NCI-H226 (cell line): ENCODE measurements at places on chromosomes 3 and 15.

- no peak for DNase-seq
Measured at GRCh38 chr15:31455499-31455898, 128.9 kb downstream of the KLF13 start.

- DNase-seq: no peak
Measured at GRCh38 chr15:100113351-100114080, 228.3 kb downstream of the ADAMTS17 start.

DNA sequence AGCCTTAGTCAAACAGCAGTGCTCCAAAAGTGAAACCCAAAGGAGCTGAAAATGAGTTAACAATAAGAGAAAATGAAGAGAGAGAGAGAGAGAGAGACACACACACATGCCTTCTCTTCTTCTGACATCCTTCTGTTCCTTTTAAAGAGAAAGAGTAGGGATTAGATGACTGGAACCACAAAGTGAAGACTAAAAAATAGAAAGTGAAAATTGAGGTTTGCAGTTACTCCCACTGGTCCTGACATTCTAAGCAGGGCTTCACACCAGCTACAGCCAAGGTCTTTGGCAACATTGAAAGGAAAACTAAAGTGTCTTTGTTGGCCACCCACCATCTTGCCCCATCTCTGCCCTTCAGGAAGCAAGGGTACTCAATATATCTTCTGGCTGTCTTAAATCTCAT, 59.2 kb downstream of the USP50 start:
- no peak for DNase-seq

DNA sequence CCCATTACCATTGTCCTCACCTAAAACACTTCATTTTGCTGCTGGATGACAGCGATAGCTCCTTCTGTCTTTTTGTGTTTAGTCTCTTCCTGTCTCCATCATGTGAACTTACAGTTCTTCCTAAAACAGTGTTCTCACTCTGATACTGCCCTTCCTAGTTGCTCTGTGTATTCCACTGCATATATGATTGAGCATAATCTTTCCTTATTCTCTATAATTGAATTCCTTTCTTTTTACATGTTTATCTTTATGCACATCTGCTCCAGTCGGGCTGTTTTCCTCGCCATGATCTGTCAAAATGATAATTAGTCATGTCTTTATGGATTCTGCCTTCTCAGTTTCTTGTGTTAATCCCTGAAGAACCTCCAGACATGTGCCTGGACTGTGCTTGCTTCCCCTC, 405.1 kb upstream of the SEMA6D start:
- DNase-seq: no peak

DNA sequence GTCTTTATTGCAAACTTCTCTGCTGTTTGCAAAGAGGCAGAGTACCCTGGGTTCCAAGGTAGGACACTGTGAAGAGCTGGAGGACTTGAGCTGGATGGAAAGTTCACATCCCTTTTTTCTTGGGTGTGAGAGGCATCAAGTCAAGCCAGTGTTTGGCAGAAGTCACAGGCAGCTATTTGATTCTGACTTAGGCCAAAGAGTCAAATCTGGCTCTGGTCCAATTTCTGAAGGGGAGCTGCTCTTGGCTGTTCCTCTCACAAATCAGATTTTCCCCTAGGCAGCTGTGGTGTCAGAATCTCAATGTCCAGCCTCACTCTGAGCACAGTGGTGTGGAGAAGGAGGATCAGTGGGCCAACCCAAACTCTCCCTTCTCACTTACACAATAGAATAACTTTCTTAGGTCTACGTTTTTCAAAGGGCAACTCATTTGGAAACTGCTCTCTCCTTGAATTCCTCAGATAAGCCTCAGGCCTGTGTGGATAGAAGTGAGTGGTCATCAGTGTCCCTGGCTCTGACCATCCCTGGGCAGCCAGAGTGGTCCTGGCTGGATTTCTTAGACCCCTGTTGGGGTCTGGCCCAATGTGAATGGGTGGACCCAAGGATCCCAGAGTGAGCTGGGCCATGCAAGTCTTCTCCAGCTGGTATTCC, 18.2 kb upstream of the AMOTL2 start:
- peak; percentile 47 for DNase-seq

GRCh38 chr15:33526532-33526931, 215.8 kb downstream of the RYR3 start:
- DNase-seq: no peak

DNA sequence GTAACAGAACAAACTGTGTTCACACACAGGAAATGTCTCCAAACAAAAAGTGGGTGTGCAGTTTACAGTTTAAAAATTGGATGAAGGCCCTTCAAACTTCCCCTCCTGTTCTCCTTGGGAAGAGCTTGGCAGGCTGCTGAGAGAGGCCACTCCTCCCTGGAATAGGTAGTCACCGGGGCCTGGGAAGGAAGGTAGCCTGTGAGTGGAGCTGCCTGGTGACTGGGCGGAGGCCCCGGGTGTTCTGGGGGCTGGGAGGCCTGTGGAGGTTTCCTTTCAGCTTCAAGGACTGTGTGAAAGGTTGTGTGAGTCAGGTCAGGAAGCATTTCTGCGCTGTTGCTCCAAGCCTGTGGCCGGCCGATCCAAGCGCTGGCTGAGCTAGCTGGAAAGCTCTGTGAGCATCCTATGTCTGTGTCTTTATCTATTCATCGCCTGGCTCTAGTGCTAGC, 14.1 kb downstream of the SLCO3A1 start:
- DNase-seq: peak; percentile 100

GRCh38 chr15:40471105-40471807, 472 bp downstream of the CHST14 start:
- no peak for DNase-seq

- peak; percentile 93 for DNase-seq
Measured at GRCh38 chr15:66815318-66815717, 113.3 kb downstream of the SMAD6 start.
